ENCODE measurements at places on chromosomes 11 and 22.

GRCh38 chr22:29155966-29156365 lies 49.7 kb upstream of the EMID1 start:
- DNase-seq: peak; percentile 56

DNA sequence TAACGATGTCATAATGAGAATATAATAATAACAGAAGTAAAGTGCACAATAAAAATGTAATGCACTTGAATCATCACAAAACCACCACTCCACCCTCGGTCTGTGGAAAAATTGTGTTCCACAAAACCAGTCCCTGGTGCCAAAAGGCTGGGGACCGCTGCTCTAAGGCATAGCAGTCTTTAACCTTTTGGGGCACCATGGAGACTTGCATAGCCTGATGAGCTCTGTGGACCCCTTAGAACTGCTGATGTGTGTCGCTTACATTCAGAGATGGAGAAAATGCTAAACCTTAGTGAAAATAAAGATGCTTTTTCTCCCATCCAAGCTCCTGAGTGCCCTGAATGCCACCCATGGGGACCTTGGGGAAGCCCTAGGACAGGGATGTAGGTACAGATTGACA lies 87.6 kb upstream of the SEPTIN5 start:
- DNase-seq: no peak

DNA sequence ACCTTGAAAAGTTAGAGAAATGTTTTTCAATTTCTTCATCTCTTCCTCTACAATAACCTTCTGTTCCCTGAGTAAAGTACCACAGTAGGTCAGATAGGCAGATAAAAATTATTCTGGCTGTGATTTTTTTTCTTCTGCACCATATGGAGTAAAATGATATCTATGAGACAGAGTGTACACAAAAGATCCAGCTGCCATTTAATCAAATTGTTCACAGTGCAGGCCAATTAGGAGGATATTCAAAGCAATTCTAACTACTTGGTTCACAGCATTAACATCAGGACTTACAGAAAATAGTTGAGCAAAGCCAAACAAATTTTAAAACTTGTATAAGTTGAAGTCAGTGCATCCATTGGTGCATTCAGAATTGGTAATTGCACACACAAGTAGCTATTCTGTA lies 147.9 kb upstream of the LUZP2 start:
- DNase-seq: no peak

DNA sequence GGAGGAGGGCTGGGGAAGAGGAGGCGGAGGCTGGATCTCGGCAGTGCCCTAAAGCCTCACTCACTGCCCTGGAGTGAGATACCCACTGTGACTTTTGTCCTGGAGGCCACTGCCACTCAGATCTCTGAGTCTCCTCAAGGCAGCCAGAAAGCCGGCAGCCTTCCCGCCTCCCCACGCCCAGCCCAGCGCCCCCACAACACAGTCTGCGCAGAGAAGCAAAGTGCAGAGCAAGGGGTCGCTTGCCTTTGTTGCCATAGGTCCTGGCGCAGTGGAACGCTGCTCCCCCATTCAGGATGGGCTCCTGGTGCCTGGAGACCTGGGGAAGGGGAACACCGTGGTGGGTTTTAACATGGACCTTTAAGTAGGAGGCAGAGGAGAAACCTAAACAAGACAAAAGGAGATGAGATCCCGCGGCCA lies 17.6 kb downstream of the PATZ1 start:
- no peak for DNase-seq

GRCh38 chr11:115555336-115556090 lies 51.3 kb upstream of the CADM1 start:
- no peak for DNase-seq

DNA sequence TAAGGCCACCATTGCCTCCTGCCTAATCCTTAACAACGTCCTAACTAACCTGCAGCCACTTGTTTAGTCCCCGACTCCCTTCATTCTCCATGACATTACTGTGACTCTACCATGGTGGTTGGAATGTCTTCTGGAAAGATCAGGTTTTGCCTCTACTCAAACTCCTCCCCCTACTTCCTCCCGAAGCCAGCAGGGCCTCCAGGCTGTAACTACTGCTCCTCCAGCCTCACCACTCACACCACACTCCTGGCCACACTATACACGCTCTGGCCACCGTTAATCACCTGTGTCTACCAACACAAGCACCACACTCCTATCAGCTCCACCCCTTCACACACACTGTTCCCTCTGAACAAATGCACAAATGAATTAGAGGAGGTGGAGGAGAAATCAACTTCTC lies 69.2 kb downstream of the PACSIN2 start:
- no peak for DNase-seq

GRCh38 chr22:38260761-38261681 lies 11.8 kb downstream of the TMEM184B start:
- no peak for DNase-seq

- no peak for DNase-seq
Measured at GRCh38 chr11:120089036-120090001, 48.6 kb downstream of the TRIM29 start.

GRCh38 chr11:129443276-129443675 lies 67.6 kb downstream of the BARX2 start:
- DNase-seq: no peak

DNA sequence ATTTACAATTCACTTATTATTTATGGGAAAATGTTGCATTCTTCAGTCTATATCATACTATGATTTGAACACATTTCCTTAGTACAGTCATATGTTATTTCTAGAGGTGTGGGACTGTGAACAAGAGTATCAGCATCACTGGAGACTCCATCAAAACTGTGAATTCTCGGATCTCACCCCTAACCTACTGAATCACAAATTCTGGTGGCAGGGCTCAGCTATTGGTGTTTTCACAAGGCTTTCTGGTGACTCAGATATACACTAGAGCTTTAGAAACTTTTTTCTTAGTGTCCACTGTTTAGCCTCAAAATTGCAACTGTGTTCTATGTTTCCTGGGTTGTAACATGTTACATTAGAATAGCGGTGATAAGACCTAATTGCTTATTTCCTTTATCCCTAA lies 352.9 kb upstream of the DDI1 start:
- no peak for DNase-seq

- no peak for DNase-seq
Measured at GRCh38 chr11:64185175-64185692, 737 bp upstream of the STIP1 start.

GRCh38 chr11:128981254-128981653 lies 38.6 kb upstream of the TP53AIP1 start:
- no peak for DNase-seq

GRCh38 chr11:94766713-94767206 lies 1.4 kb upstream of the AMOTL1 start:
- DNase-seq: no peak

GRCh38 chr11:83002053-83002452 lies 69.6 kb downstream of the RAB30 start:
- DNase-seq: no peak

GRCh38 chr11:77088236-77089003 lies 14.2 kb upstream of the OMP start:
- no peak for DNase-seq

- no peak for DNase-seq
Measured at GRCh38 chr22:30650508-30651116, 15.0 kb downstream of the SLC35E4 start.

- DNase-seq: no peak
Measured at GRCh38 chr11:120952461-120953434, 71.2 kb upstream of the TBCEL start.

- no peak for DNase-seq
Measured at GRCh38 chr11:32829157-32829679, 509 bp upstream of the PRRG4 start.

- no peak for DNase-seq
Measured at GRCh38 chr11:35796562-35796961, 134.0 kb downstream of the TRIM44 start.

- DNase-seq: peak; percentile 40
Measured at GRCh38 chr11:113278925-113279324, 35.5 kb upstream of the TTC12 start.

- DNase-seq: no peak
Measured at GRCh38 chr11:25766332-25767015, 565.5 kb upstream of the ANO3 start.

- DNase-seq: no peak
Measured at GRCh38 chr22:21657360-21658032, 8.3 kb upstream of the PPIL2 start.

DNA sequence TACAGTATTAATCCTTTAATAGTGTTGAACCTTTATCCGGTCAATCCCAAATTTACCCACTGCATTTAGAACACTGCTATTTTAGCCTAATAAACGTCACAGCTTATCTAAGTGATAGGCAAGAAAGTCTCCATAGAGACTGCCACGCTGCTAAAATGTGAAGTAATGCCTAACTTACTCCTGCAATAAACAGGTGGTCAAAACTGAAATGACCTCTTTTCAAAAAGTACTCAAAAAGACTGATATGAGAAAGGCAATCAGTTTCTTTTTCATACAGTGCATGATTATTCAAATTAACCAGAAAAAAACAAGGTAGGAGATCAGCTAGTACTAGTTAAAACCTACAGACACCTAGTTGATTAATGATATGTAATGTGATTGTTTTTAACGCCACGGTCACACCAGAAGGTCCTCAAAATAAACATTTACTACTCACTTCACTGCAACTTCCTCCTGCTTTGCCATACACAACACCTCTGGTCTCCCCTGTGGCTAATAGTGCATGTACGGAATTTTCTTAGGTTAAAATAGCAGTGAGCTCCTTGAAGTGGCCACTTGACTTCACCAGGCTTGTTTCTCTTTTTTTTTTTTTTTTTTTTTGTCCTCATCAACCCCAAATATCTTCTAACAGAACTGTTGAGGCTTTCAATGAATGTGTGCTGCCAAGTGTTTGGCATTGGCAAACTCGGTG lies 8.8 kb downstream of the ATP5MG start:
- no peak for DNase-seq

All from vagina (tissue), 2 donors.